PC-3 (cell line): ENCODE measurements at places on chromosomes 12 and 14. TPM values are rescaled to one million over a fixed set of nuclear protein-coding genes. Genes with fewer than 3 reads are reported as not detected.

The LRFN5 gene
- total RNA-seq: not detected in 2 replicates

GRCh38 chr12:40534828-40535227 lies 157.4 kb upstream of the CNTN1 start:
- no peak overlapping the region for H3K27ac ChIP-seq
- no peaks in the 10 kb centered on the region for H3K4me1 ChIP-seq
- no peaks in the 10 kb centered on the region for H3K27me3 ChIP-seq

The LRTM2 gene
- not detected in 2 replicates for total RNA-seq

The SVOP gene
- not detected in 2 replicates for total RNA-seq

DNA sequence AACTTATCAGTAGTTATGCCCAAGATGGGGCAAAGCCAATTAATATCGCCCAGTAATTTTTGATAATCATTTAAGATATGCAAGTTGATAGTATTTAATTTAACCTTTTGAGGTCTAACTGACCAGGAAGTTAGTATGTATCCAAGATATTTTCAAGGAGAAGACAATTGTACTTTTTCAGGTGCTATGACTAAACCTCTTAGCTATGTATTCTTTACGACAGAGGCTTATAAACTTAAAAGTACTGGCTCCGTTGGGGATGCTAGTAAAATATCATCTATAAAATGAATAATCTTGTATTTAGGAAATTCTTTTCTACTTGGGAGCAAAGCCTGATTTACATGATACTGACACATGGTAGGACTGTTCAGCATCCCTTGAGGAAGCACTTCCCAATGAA lies 40.3 kb downstream of the TMTC3 start:
- peak; percentile 83 for DNase-seq
- H3K4me1 ChIP-seq: peaks cover 42% of the 10 kb centered on the region
- no peaks in the 10 kb centered on the region for H3K27me3 ChIP-seq
- H3K27ac ChIP-seq: peak overlapping the region; percentile 84
- H3K4me3 ChIP-seq: no peak overlapping the region

GRCh38 chr12:68559984-68560850 lies 50.5 kb upstream of the RAP1B start:
- no peaks in the 10 kb centered on the region for H3K27me3 ChIP-seq
- peaks cover 18% of the 10 kb centered on the region for H3K4me1 ChIP-seq
- no peak for DNase-seq
- no peaks in the 10 kb centered on the region for H3K36me3 ChIP-seq
